GM12891 (cell line): ENCODE measurements at places on chromosomes 11 and 22.

- DNase-seq: no peak
Observed at GRCh38 chr11:95243673-95244072, 12.7 kb upstream of the SESN3 start.

DNA sequence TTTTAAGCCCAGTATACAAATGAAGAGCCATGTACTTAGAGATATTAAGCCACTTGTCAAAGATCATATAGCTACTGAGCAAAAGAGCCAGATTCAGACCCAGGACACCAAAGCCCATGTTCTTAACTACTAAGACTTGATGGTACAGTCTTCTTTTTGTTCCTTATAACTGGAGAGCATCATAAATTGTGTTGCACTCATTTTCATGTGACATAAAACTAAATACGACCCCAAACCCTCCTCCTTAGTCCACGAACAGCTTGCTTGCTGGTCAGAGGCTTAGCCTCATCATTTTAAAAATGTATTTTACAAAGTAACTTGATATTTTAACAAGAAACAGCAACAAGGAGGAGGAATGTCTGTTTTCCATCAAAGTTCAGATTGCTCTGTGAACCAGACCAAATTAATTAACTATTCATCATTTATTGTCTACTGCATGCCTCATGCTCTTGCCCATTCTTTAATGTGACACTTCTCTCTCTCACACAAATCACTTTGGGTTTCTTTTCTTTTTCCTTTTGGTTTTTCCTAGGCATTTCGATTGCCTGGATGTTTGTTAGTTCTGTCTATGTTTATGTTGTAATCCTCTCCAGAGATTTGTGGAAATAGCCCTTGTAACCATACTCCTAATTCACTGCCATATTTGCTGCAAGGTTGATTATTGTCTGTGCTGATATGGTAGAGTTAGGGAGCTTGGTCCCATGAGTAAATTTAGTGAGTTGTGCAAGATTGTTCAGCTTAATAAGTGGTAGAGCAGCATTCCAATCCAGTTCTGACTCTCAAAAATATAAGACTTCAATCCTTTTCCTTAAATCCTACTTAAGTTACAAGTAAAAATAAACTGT is 8.4 kb upstream of the ARHGAP20 start:
- DNase-seq: no peak

- no peak for DNase-seq
Observed at GRCh38 chr22:37870273-37870672, 21.1 kb downstream of the EIF3L start.

DNA sequence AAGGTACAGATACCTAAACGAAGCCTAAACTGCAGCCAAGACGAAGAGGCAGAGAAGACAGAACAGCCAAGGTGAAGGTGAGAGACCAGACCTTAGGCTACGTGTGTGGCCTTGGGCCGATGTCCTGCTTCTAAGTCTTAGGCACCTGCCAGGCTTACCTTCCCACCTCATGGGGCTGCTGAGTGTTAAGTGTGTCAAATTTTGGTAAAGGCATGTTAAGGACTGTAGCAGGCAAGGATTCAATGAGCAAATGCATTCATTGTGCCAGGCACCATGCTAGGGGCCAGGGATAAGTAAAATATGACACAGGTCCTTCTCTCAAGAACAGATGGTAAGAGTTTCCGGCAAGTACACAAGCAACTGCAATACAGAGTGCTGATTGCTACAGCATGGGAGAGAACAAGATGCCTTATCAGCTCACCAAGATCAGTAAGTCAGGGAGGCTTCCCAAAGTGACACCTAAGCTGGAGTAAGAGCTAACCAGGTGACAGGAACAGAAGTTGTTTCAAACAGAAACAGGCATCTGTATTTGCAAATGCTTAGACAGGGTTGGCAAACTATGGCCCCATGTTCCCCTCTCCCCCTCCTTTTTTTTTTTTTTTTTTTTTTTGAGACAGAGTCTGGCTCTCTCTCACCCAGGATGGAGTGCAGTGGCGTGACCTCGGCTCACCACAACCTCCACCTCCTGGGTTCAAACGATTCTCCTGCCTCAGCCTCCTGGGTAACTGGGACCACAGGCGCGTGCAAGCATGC is 46.7 kb downstream of the CLTCL1 start:
- no peak for DNase-seq

GRCh38 chr11:60786811-60787567 is 1.9 kb downstream of the MS4A10 start:
- DNase-seq: no peak

DNA sequence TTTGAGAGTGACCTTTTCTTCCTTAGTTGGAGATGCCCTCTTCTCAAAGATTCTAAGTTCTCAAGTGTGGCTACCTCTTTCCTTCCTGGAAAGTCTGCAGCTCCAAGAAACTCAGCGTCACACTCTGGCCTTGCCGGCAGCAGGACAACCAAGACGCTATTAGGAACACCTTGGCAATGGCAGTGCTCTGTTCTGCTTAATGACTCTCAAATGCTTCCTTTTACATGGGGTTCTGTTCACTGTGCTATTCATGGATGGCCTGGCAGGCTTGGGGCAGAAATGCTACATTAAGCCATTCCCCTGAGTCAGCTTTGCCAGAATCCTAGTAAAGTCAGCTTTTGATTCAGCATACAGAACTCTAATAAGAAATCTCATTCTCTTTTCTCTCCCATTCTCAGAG is 25.9 kb downstream of the LARGE2 start:
- DNase-seq: no peak

DNA sequence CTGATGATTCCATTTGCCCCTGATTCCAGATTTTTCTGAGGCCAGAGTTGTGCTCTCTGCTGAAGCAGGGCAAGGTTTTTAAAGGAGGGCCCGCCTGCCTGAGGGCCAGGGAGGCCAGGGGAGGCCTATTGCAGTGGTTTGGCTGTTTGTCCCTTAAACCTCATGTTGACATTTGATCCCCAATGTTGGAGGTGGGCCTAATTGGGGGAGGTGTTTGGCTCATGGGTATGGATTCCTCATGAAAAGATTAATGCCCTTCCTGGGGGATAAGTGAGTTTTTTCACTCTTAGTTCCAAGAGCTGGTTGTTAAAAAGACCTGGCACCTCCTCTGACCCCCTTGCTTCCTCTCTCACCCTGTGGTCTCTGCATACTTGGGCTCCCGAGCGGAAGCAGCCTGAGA is 9.2 kb downstream of the GAL3ST3 start:
- no peak for DNase-seq

GRCh38 chr11:107747622-107748021 is 35.8 kb upstream of the SLN start:
- no peak for DNase-seq

DNA sequence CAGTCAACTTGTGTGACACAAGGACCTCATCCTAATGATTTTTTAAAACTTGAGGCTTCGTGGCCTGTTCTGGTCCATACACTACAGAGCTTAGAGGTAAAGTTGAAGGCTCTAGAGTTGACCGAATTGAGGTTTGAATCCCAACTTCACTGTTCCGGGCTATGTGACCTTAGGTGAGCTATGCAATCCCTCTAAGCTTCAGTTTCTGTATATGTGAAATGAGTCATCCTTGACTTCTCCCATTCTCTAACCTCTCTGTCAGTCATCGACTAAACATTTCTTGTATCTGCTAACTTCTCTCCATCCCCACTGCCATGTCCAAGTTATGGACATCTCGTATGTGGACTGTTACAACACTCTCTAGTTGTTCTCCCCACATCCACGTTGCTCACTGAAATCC is 178.2 kb upstream of the TMEM45B start:
- DNase-seq: no peak

DNA sequence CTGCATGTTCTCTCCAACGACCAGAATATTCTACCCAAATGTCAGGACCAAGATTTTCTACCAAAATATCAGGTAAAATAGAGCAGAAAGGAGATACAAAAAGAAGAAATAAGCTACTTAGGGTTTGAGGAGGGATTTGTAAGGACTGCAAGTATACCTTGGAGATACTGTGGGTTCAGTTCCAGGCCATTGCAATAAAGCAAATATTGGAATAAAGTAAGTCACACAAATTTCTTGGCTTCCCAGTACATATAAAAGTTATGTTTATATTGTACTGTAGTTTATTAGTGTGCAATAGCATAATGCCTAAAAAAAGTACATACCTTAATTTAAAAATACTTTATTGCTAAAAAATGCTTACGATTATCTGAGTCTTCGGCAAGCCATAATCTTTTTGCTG is 34.1 kb downstream of the CCDC15 start:
- DNase-seq: no peak

- no peak for DNase-seq
Observed at GRCh38 chr22:44378380-44378779, 65.6 kb upstream of the SHISAL1 start.

- no peak for DNase-seq
Observed at GRCh38 chr22:35643991-35644390, 4.3 kb upstream of the APOL6 start.

DNA sequence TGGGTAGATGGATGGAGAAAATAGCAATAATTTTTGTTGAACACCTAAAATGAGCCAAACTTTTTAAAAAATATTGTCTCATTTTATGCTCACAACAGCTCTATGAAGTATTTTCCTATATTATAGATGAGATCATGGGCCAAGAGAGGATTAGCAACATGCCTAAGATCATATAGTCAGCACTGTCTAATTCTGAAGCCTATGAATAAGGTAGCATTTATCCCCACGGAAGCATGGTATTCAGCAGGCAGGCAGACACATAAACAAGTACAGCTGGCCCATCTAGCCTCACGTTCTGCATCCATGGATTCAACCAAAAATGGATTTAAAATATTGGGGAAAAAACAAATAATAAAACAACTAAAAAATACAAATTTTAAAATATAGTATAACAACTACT is 21.9 kb upstream of the RAB30 start:
- DNase-seq: no peak

GRCh38 chr22:36463783-36464184 is 17.7 kb downstream of the TXN2 start:
- no peak for DNase-seq

DNA sequence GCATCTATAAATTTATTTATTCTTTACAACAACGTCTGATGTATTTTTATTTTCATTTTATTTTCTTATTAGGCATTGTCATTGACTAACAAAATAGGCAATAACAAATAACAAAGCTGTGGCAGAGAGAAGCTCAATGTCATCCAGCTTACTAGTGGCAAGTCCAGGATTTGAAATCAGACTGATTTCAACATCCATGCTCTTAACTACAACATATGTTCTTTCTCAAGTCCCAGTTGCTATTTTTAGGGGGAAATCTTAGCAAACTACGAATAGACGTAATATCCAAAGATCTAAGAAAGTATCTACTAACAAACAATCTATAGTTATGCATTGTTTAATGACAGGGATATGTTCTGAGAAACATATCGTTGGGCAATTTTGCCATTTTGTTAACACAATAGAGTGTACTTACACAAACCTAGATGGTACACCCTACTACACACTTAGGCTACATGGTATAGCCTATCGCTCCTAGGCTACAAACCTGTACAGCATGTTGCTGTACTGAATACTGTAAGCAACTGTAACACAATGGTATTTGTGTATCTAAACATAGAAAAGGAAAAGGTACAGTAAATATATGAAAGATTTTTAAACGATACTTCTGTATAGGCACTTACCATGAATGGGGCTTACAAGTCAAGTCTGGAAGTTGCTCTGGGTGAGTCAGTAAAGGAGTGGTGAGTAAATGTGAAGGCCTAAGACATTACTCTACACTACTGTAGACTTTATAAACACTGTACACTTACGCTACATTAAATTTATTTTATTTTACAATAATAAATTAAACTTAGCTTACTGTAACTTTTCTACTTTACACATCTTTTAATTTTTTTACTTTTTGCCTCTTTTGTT is 151.3 kb downstream of the DLG2 start:
- no peak for DNase-seq

- DNase-seq: no peak
Observed at GRCh38 chr22:41052661-41053490, 39.5 kb upstream of the EP300 start.

DNA sequence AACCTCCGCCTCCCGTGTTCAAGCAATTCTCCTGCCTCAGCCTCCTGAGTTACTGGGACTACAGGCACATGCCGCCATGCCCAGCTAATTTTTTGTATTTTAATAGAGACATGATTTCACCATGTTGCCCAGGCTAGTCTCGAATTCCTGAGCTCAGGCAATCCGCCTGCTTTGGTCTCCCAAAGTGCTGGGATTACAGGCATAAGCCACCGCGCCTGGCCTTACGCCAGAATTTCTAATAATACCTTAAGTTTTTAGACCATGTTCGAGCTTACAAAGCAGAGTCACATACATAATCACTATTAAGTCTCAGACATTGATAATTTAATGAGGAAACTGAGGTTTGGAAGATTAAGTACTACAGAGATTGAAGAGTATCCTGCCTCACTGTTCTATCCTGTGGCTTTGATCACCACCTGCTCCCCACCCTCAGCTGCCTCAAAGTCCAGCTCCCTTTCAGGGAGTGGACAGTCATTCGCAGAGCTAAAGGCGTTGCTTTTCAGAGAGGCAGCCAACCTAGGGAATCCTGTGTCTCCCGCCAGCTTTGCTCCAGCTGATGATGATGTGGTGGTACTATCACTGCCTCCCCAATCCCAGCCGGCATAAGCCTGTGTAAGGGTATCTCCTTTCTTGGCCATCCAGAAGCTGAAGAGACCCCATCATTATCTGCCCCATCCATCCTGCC is 7.7 kb downstream of the UBASH3B start:
- no peak for DNase-seq

DNA sequence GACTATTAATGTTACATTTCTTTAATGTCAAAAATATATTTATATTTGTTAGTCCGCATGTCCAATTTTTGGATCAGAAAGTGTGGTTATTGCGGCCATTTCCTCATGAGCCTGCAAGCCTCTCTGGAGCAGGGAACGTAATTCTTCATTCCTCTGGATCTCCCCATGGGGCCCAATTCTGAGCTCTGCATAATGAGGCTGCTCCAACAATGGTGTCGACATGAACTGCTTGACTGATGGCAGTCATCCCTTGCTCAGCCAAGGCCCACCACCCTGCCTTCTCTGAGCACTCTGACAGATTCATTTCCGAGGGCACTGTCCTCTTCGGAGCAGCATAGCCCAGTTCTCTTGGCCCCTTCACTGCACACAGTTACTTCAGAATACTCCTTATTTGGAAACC is 3.1 kb upstream of the HEPACAM start:
- DNase-seq: no peak
